Stimulated activated CD8-positive, alpha-beta memory T cell treated with anti-CD3 and anti-CD28 coated beads, Interleukin-4, amount 100 ng/mL, for 48 hours (primary cell): ENCODE measurements at places on chromosomes 1 and 21.

- peak; percentile 62 for DNase-seq
Measured at GRCh38 chr1:150127868-150128267, 21.8 kb upstream of the PLEKHO1 start.

DNA sequence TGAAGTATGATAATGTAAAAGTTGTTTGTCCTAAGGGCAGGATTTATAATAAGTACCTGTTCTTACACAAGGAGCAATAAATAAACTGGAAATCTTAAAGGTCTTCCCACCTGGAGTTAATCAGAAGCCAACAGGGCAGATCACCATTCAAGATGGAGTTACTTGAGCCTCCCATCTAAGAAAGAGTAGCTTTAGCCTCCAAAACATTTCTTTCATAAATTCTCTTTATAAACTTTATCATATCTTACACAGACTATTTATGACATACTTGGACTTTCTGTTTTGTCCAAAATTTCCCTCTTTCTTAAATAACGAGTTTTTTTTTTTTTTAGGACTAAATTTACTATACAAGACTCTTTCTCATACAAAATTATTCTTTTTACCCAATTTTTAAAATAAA, 18.5 kb downstream of the OR2T1 start:
- no peak for DNase-seq

GRCh38 chr1:211610779-211611556, 32.0 kb upstream of the SLC30A1 start:
- DNase-seq: no peak

DNA sequence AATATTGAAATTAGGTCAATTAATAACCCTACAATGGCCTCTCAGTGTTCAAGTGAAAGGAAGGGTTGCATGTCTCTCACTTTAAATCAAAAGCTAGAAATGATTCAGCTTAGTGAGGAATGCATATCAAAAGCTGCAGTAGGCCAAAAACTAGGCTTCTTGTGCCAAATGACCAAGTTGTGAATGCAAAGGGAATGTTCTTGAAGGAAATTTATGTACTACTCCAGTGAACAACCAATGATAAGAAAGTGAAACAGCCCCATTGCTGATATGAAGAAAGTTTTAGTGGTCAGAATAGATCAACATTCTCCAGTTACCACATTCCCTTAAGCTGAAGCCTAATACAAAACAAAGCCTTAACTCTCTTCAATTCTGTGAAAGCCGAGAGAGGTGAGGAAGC, 10.0 kb downstream of the MAEL start:
- no peak for DNase-seq
